ENCODE measurements at places on chromosomes 5 and 9. TPM values are rescaled to one million over a fixed set of nuclear protein-coding genes. Genes with fewer than 3 reads are reported as not detected.

Gene ISCA1
- 60.8 TPM for total RNA-seq

Gene FBXL7
- total RNA-seq: 25.3 TPM

Gene BRD8
- total RNA-seq: 62.3 TPM

Gene AHRR
- total RNA-seq: 2.0 TPM

Gene GRXCR2
- not detected for total RNA-seq

Gene PRRT1B
- total RNA-seq: not detected

Gene FST
- 0.98 TPM for total RNA-seq
